ENCODE measurements at places on chromosomes 16 and 17. TPM values are rescaled to one million over a fixed set of nuclear protein-coding genes. Genes with fewer than 3 reads are reported as not detected.

GLYR1 gene
- 78.7 TPM for total RNA-seq

CBFA2T3 gene
- not detected for total RNA-seq

ALOXE3 gene
- total RNA-seq: 0.12 TPM

COX6A2 gene
- not detected for total RNA-seq

KRTAP17-1 gene
- total RNA-seq: not detected

SNF8 gene
- 126 TPM for total RNA-seq

HOXB3 gene
- total RNA-seq: 0.18 TPM

- H3K36me3 ChIP-seq: no peaks in the 10 kb centered on the region
- peaks cover 23% of the 10 kb centered on the region for H3K27me3 ChIP-seq
- DNase-seq: no peak
- H3K27ac ChIP-seq: no peak overlapping the region
- no peak overlapping the region for H3K4me3 ChIP-seq
- peaks cover 4% of the 10 kb centered on the region for H3K4me1 ChIP-seq
Observed at GRCh38 chr16:48110982-48111381, 44.8 kb downstream of the ABCC12 start.

DNA sequence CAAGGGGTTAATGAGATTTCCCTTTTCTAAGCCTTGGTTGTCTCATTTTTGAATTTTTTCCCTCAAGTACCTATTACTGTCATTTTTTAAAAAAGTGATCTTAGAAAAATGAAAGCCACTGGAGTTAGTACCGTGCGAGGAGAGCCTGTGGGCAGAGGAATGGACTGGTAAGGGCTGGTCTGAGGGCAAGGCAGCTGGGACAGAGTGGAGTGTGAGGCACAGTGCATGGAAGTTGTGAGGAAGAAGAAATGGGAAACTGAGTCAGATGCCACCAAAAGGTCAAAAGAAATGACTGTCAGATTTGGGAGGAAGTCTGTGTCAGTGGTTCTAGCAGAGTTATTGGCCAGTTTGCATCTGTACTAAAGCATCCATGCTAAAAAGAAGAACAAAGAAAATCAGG lies 8.2 kb downstream of the RASD1 start:
- no peak overlapping the region for H3K27ac ChIP-seq
- no peak overlapping the region for H3K4me3 ChIP-seq
- no peak for DNase-seq
- H3K27me3 ChIP-seq: no peaks in the 10 kb centered on the region
- peaks cover 13% of the 10 kb centered on the region for H3K36me3 ChIP-seq

GRCh38 chr17:31390426-31390747 lies 1.1 kb upstream of the RAB11FIP4 start:
- H3K27me3 ChIP-seq: peaks cover 18% of the 10 kb centered on the region
- H3K36me3 ChIP-seq: no peaks in the 10 kb centered on the region
- H3K4me1 ChIP-seq: peaks cover 13% of the 10 kb centered on the region
- no peak for DNase-seq
- H3K4me3 ChIP-seq: peak overlapping the region; percentile 68
- no peak overlapping the region for H3K27ac ChIP-seq

- no peak overlapping the region for H3K4me3 ChIP-seq
- H3K36me3 ChIP-seq: no peaks in the 10 kb centered on the region
- H3K27me3 ChIP-seq: peaks cover 10% of the 10 kb centered on the region
- H3K4me1 ChIP-seq: no peaks in the 10 kb centered on the region
Observed at GRCh38 chr17:2735896-2736295, 13.6 kb downstream of the CCDC92B start.

GRCh38 chr16:77231047-77231446 lies 31.8 kb downstream of the SYCE1L start:
- no peaks in the 10 kb centered on the region for H3K36me3 ChIP-seq
- DNase-seq: no peak
- peaks cover under 1% of the 10 kb centered on the region for H3K4me1 ChIP-seq
- peaks cover 24% of the 10 kb centered on the region for H3K27me3 ChIP-seq
- no peak overlapping the region for H3K27ac ChIP-seq

DNA sequence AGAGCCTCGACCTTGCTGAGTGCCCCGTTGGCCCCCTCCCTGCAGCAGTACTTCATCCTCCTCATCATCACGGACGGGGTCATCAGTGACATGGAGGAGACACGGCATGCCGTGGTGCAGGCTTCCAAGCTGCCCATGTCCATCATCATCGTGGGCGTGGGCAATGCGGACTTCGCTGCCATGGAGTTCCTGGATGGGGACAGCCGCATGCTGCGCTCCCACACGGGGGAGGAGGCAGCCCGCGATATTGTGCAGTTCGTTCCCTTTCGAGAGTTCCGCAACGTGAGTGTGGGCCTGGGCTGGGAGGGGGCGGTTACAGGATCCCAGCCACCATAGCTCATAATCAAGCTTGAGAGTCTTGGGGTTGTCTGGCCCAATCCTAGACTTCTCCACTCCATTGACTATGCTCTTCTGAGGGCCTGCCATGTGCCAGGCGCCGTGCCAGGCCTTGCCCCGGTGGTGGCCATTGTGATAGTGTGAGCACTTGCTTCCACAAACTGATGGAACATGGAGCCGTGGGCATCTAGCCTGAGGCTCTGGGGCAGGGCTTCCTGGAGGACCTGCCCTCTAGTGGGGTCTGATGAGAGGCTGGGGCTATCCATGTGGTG lies 39.7 kb downstream of the PSME3IP1 start:
- H3K4me3 ChIP-seq: no peak overlapping the region
- H3K27ac ChIP-seq: no peak overlapping the region
- H3K36me3 ChIP-seq: peaks cover 1% of the 10 kb centered on the region
- H3K4me1 ChIP-seq: peaks cover 18% of the 10 kb centered on the region
- no peak for DNase-seq

- no peak overlapping the region for H3K4me3 ChIP-seq
- no peak for DNase-seq
- no peaks in the 10 kb centered on the region for H3K36me3 ChIP-seq
- peak overlapping the region; percentile 12 for H3K27ac ChIP-seq
Observed at GRCh38 chr17:77379065-77379428, 238.3 kb downstream of the SEC14L1 start.

GRCh38 chr17:49890852-49891251 lies 43.0 kb upstream of the TAC4 start:
- H3K36me3 ChIP-seq: no peaks in the 10 kb centered on the region
- no peak overlapping the region for H3K4me3 ChIP-seq
- H3K27ac ChIP-seq: no peak overlapping the region

DNA sequence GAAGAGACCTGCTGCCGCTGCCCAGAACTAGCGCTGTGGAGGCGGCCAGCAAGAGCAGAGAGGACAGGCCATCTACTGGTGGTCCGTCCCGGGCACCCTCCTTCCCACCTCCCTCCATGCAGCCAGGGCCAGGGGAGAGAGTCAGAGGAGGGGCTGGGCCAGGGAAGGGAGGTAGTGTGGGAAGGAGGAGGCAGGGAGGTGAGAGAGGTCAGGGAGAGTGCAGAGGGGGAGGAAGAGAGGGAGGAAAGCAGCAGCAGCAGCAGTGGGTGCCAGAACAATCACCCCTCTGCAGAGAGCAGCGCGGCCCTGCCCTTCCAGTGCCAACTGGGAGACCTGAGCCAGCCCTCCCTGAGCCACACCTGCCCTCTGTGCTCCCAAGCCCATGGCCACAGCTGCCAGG lies 6.6 kb downstream of the C16orf95 start:
- no peak for DNase-seq
- H3K27ac ChIP-seq: no peak overlapping the region
- no peak overlapping the region for H3K4me3 ChIP-seq

DNA sequence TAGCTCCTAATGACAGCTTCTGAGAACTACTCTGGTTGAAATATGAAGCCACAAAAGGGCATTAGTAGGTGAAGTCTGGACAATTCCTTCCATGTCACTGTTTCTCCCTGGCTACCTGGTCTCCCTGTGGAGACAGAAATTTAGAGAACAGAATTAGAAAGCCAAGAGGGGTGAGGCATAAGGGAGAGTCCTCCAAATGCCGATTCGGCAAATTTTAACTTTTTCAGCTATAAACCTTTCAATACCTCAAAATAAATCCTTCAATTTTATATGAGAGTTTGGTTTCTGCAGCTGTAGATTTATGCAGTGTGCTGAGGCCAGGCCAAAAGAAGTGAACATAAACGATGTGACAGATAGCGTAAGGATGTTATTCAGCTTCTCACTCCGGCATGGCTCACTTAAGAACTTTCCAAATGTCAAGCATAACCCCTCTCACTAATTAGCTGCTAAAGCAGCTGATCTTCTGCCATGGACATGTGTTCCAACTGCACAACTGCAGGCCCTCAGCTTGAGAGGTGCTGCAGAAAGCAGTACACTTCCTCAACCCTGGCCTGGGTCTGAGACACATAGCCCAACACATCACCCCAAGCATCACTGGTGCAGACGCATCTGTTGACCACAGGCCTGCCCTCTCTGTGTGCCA lies 247.9 kb upstream of the SOX9 start:
- H3K4me1 ChIP-seq: no peaks in the 10 kb centered on the region
- no peak overlapping the region for H3K27ac ChIP-seq
- no peak for DNase-seq
- H3K27me3 ChIP-seq: no peaks in the 10 kb centered on the region
- H3K36me3 ChIP-seq: no peaks in the 10 kb centered on the region
- H3K4me3 ChIP-seq: no peak overlapping the region

DNA sequence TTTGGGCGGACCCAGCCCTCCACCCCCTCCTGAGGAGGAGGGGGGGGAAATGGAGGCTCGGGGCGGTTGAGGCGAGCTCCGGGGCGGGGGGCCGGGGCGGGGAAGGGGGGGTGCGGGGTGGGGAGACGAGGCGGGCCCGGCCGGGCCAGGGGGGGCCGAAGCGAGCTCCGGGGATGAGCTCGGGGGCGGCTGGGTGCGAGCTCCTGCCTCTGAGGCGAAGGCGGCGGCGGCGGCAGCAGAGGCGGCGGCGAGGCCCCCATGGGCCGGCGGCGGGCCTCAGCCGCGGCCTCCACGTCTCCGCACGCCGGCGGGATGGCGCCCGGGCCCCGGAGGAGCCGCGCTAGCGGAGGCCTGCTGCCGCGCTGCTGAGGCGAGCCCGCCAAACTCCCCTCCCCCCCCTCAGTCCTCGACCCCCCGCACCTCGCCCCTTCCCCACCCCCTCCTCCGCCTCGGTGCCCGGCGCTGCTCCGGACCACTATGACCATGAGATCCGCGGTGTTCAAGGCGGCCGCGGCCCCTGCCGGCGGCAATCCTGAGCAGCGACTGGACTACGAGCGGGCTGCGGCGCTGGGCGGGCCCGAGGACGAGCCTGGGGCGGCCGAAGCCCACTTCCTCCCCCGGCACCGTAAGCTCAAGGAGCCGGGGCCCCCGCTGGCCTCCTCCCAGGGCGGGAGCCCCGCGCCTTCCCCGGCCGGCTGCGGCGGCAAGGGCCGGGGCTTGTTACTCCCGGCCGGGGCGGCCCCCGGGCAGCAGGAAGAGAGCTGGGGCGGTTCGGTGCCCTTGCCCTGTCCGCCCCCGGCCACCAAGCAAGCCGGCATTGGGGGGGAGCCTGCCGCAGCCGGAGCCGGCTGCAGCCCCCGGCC lies 596 bp downstream of the MSL1 start:
- H3K4me1 ChIP-seq: peaks cover 30% of the 10 kb centered on the region
- DNase-seq: no peak
- H3K4me3 ChIP-seq: peak overlapping the region; percentile 78
- H3K36me3 ChIP-seq: peaks cover 11% of the 10 kb centered on the region
- H3K27me3 ChIP-seq: no peaks in the 10 kb centered on the region

- no peak overlapping the region for H3K4me3 ChIP-seq
- H3K27ac ChIP-seq: no peak overlapping the region
- no peak for DNase-seq
- no peaks in the 10 kb centered on the region for H3K36me3 ChIP-seq
- no peaks in the 10 kb centered on the region for H3K4me1 ChIP-seq
Observed at GRCh38 chr16:71966932-71967331, 33.3 kb downstream of the PKD1L3 start.

DNA sequence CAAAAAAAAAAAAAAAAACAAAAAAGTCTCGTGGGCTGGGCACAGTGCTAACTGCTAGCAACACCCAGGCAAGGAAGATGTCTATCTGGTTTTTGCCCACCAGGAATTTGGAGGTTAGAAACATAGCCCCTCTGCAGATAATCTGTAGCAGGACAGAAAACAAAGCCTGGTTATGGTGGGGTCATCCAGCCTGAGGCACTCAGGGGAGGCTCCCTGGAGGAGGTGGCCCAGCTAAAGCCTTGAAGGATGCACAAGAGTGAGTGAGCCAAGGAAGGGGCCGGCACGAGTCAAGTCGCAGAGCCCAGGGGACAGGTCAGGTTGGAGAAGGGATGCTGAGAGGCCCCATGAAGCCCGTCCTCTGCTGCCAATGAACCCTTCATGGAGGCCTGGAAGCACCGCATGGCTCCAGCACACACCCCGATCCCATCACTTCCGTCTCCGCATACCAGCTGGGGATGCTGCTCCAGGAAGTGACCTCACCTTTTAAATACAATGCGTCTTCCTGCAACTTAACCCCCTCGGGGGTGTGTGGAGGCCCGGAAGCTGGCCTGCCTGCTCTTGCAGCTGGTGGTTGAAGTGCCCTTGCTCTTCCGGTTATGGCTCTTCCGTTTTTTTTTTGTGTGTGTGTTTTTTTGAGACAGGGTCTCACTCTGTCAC lies 86.5 kb downstream of the ENGASE start:
- no peaks in the 10 kb centered on the region for H3K36me3 ChIP-seq
- DNase-seq: no peak
- H3K27ac ChIP-seq: no peak overlapping the region
- no peak overlapping the region for H3K4me3 ChIP-seq
- H3K27me3 ChIP-seq: peaks cover 31% of the 10 kb centered on the region
- H3K4me1 ChIP-seq: no peaks in the 10 kb centered on the region

GRCh38 chr17:44830359-44831288 lies 537 bp upstream of the GJC1 start:
- H3K27me3 ChIP-seq: no peaks in the 10 kb centered on the region
- peak overlapping the region; percentile 67 for H3K4me3 ChIP-seq
- no peaks in the 10 kb centered on the region for H3K36me3 ChIP-seq
- H3K4me1 ChIP-seq: peaks cover 29% of the 10 kb centered on the region

DNA sequence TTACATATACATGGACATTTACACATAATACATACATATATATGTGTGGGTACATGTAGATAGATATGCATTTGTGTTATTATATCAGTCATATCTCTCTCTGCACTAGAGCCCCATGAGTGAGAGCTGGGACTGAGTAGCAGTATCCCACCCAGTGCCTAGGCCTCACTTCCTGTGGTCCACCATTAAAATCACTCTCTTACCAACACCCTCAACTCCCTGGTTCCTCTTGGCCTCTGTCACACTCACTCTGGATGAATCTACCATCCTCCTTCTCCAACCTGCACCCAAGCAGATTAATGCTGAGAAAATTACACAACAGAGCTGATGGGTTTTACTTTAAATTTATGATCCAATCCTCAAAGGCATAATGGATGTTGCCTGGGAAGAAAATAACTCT lies 4.9 kb upstream of the LYRM9 start:
- H3K4me1 ChIP-seq: peaks cover 4% of the 10 kb centered on the region
- no peak for DNase-seq
- H3K4me3 ChIP-seq: no peak overlapping the region
- peaks cover 2% of the 10 kb centered on the region for H3K36me3 ChIP-seq

DNA sequence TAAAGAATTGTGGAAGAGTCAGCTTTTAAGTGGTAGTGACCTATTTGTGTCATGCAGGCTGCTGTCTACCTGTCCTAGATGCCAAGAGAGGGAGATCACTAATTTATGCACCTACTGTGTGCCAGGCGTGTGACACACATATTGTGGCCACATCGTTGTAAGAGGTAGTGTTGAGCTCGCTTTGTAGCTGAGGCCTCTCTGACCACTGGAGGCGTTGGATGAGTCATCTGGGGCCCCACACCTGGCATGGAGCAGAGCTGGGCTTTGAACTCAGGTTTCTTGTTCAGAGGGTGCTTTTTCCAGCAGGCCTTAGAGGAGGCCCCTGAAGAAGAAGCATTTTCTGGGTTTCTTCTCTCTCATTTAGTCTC lies 52.3 kb upstream of the LGALS9 start:
- DNase-seq: no peak
- H3K36me3 ChIP-seq: peaks cover 4% of the 10 kb centered on the region
- peak overlapping the region; percentile 94 for H3K27ac ChIP-seq
- H3K4me1 ChIP-seq: peaks cover 75% of the 10 kb centered on the region
- H3K27me3 ChIP-seq: no peaks in the 10 kb centered on the region
